ENCODE measurements at places on chromosomes 4 and X.

GRCh38 chr4:79764120-79764519, 308.9 kb downstream of the ANTXR2 start:
- no peak for DNase-seq

GRCh38 chrX:68292471-68292870, 140.8 kb downstream of the OPHN1 start:
- no peak for DNase-seq

- DNase-seq: no peak
These were observed 387.4 kb downstream of the SPOCK3 start for GRCh38 chr4:166846939-166847338.

- no peak for DNase-seq
These were observed 182.4 kb upstream of the LCORL start for GRCh38 chr4:18203966-18204365.

- DNase-seq: no peak
These were observed 15.6 kb downstream of the SCARB2 start for GRCh38 chr4:76197971-76198410.

DNA sequence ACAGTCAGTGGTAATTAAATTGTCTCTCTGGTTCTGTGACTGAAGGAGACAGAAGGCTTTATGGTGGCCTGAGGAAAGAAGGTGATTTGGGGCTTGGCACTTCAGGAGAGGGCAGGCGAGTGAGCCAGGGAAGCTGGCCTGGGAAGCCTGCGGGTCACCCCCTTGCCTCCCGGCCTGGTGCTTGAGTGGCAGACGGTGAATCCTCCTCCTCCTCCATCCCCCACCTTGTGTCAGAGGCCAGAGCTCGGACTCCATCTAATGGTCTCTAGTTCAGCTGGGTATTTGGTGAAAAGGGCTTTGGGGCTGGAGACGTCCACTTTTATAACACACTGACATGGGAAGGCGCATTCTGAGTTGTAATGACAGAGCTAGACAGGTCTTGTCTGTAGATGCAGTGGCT, 8.7 kb downstream of the TMEM187 start:
- no peak for DNase-seq

- DNase-seq: no peak
These were observed 153.7 kb downstream of the AMELX start for GRCh38 chrX:11446949-11447348.

DNA sequence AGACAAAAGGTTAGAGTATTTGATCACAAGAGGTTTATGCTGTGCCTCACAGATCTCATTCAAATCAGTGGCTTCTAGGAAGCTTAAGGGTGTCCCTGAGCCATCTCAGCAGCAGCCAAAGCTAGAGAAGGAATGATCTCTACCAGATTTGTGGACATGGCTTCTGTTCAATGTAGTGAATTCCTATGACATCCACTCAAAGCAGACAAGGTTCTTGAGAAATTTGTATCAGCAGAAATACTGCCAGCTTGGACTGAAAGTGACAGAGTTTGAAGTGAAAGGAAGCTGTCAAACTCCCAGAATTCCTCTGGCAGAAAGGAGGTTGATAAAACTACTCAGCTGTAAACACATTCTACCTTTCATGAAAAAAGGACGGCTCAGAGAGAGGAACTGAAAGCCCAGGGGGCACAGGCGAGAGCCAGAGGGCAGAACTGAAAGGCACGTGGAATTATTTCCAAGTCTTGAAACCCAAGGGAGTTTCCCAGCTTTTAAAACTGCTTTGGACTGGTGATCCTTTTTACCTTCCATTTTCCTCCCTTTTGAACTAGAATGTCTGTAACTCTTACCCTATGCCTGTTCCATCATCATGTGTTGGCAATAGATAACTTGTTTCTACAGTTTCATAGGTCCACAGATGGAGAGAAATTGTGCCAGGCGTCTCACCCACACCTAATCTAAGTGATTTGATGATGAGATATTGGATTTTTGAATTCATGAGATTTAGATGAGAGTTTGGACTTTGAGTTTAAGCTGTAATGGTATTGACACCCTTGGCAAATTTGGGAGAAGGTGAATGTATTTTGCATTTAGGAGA, 14.5 kb upstream of the MED14 start:
- no peak for DNase-seq

- DNase-seq: no peak
These were observed 10.6 kb upstream of the RBPJ start for GRCh38 chr4:26310264-26310663.

GRCh38 chr4:83195269-83195668, 80.7 kb upstream of the PLAC8 start:
- DNase-seq: no peak

DNA sequence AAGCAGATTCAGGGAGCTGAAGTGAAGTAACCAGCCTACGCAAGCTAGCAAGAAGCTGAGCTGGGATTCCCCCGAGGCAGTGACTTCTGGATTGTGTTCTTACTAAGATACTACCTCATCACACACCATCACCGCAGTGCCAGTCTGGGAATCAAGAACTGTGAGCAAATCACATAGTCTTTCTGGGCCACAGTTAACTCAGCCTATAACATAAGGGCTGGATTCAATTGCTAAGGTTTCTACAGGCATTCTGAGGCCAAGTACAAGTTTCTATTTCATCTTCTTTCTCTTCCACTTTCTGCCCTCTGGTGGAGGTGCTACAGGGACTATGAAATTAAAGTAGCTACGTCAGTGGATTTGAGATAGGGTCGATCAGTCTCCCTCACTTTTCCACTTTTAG, 1.4 kb upstream of the CORIN start:
- DNase-seq: no peak

GRCh38 chrX:65644621-65645289, 22.7 kb upstream of the MSN start:
- no peak for DNase-seq

DNA sequence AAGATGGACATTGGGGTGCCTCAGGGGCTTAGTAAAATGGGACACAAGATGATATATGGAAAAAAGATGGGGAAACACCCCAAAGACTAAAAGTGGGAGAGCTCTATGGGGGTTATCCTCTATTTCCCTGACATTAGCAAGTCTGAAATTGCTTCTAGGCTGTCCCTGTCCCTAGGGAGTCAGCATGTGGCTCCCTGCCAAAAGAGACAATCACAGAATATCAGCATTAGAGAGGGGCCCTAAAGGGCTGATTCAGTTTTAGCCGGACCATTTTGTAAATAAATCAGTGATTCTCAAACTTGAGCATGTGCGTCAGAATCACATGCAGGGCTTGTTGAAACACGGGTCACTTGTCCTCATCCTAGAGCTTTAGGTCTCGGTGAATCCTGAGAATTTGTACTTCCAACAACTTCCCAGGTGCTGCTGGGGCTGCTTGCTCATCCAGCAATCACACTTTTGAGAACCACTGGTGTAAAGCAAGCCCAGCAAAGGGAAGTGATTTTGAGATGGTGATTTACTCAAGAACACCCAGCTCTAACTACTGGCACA, 165.3 kb upstream of the DGKK start:
- DNase-seq: no peak

DNA sequence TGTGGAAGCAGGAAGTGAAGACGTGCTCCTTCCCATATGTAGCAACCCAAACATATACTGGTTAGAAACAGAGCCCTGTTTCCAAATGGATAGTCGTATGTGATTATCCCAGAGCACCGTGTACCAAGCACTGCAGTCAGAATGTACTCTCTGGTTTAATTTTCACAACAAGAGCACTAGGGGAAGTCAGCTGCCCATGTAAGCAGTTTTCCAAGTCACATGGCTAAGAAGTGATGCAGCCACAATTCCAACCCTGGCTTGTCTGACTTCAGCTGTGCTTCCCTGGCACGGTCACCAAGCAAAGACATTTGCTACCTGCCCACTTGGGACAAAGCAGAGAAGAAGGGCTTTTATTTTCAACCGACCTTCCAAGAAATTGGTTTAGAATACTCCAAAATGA, 28.2 kb upstream of the CEP135 start:
- DNase-seq: no peak

DNA sequence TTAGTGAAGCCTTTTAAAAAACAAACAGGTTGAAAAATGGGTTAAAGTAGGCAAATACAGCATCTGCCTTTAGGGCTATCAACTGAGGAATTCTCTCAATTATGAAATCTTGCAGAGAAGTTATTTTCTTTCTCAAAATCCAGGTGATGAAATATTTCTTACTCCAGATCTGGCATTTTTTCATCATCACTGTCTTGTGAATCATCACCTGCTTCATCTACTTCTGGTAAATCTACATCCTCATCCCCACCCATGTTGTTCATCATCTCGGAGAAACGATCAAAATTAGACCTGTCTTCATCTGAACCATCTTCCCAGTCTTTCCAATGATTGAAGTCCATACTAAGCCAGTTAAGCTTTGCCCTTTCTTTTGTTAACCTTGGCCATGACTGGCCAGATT, 33.3 kb upstream of the HPF1 start:
- no peak for DNase-seq

DNA sequence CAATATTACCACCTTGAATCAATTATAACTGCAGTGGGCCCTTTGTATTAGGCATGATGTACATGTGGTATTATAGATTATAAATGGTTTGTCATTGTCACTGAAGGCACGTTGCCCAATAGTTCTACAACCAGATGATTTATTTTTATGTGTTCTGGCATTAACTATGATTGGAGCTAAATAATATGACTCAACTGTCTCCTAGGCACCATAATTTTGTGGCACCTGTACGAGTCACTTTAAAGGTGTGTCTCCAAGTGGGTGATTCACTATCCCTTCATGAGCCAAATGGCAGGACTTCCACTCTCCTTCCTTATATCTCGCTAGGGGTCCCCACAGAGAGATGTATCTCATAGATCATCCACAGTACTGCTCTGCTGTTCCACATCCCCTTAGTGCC, 6.1 kb upstream of the SMPX start:
- DNase-seq: no peak

- DNase-seq: no peak
These were observed 136.9 kb upstream of the PDE5A start for GRCh38 chr4:119765469-119765868.

DNA sequence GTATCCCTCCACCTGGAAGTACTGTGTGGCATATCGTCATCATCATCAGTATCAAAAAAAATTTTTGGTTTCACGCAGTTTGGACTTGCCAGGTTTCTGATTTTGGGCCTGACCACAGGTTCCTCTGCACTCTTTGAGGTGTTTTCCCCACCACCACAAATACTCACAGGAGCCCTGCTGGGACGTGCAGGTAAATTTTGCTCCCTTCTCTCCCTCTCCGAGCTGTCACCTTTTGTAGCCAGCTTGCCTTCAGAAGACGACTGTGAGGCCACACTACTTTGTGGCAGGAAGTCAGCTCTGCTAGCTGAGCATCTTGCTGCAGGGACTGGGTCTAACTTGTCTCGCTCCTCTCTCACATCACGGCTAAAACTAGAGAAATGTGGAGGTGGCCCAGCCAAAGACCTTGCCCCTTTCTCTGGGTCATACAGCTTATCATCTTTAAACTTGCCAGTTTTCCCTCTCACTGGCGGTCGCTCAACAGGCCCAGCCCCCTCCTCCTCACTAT, 2.8 kb downstream of the PJA1 start:
- DNase-seq: no peak

GRCh38 chr4:109319684-109320083, 17.2 kb upstream of the COL25A1 start:
- no peak for DNase-seq

GRCh38 chr4:131459430-131460101, 1689.5 kb upstream of the PCDH10 start:
- DNase-seq: no peak

DNA sequence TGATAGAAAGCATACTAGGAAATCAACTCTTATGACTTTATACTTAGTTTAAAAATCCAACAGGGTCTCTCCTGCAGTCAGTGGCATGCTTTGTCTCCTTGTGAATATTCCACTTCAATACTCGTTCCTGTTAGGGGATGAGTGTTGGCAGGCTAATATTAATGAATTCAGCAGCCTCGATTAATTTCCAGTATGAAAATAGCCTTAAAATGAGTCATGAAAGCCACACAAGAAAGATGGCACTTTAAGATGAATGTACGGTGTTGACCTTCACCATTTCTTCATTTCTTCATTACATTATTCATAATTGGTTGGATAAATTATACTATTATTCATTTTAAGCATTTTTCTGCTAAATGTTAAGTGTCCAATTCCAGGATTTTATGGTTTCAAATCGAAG, 29.2 kb downstream of the GABRB1 start:
- no peak for DNase-seq

DNA sequence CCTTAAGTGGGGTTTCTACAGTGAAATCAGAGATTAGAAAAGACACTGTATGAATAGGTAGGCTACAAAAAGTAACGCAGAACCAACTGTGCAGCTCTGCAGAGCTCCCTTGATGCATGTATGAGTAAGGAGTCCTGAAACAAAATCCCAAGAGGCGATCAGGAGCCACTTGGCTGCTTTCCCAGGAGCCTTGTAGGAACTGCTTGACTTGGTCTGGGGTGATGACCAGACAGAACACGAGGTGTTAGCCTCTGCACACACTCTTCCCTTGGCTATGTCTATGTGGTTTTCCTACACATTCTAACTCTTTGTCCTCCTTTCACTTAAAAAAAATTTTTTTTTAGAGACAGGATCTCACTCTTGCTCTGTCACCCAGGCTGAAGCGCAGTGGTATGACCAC, 22.8 kb upstream of the AP1S2 start:
- no peak for DNase-seq

DNA sequence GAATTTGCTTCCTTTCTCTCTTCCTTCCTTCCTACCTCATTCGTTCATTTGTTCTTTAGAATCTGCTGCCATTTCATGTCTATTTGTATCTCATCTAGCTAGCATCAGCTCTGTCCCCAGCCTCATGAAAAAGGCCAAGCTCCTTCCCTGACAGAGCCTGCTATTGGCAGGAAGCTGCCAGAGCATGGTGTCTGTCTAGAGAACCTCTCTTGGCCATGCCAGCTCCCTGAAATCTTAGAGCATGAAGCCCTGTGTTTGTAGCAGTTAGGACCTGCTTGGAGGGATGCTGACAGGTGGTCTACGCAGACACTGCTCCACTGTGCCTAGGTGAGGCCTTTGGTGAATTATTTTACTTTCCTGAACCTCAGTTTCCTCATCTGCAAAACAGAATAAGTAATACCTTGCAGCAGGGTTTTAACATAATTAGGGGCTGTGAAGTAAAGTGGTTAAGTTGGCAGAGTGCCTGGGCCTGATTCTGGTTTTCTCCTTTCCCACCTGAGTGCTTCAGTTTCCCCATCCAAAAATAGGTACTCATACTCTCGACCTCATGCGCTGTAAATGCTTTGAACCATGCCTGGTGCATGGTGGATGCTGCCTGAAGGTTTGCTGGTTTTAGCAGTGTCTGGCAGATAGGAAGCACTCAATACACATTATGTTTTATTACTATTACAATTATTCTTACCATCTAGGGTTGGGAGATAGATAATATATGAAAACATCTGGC, 4.7 kb downstream of the PTTG2 start:
- no peak for DNase-seq

DNA sequence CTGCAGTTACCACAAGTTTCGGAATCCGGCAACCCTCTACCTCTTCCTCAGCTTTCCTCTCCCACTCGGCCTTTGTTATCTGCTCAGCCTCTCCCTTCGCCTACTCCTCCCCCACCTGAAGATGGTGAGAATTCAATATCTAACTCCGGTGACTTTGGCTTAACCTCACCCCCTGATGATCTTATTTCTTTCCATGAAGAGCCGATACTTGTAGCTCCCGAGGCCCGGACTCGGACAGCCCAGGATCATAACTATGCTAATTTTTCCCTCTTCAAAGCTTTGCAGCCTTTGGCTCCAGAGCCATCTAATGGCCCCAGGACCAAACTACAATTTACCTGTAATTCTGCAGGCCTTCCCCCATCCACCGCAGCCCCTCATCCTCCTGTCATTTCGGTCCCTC, 32.0 kb upstream of the MGST2 start:
- no peak for DNase-seq

GRCh38 chr4:27764526-27764837, 903.8 kb downstream of the STIM2 start:
- DNase-seq: no peak

All from stimulated activated CD8-positive, alpha-beta memory T cell treated with anti-CD3 and anti-CD28 coated beads, Interleukin-15, amount 100 ng/mL, for 24 hours (primary cell).